ENCODE measurements at places on chromosomes 4 and X. TPM values are rescaled to one million over a fixed set of nuclear protein-coding genes. Genes with fewer than 3 reads are reported as not detected.
A peak's percentile ranks its signal among the peaks of the same experiment; 100 is the strongest.

- no peaks in the 10 kb centered on the region for H3K36me3 ChIP-seq
- peak; percentile 84 for DNase-seq
- H3K4me3 ChIP-seq = no peak overlapping the region
- no peaks in the 10 kb centered on the region for H3K4me1 ChIP-seq
- no peak overlapping the region for H3K27ac ChIP-seq
Measured at GRCh38 chrX:73855546-73855945, 292.5 kb downstream of the CHIC1 start.

DNA sequence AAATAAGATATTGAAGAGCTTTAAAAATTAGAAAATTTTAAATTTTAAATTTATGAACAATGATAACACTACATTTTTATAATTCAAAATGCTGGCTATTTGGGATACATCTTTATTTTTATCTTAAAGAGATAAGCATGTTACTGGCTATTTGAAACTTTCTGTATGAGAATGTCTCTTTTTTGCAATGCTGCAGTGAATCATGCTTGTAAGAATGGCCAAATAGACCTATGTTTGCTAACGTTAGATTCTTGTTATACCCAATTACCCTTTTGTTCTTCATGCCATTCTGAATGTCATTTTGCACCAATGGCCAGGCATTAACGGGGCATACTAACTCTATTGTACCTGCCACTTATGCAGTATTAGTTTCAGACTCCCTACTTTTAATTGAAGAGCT, 49.5 kb downstream of the SLIT2 start:
- no peak overlapping the region for H3K4me3 ChIP-seq
- no peak overlapping the region for H3K27ac ChIP-seq
- no peak for DNase-seq
- H3K4me1 ChIP-seq = no peaks in the 10 kb centered on the region

DNA sequence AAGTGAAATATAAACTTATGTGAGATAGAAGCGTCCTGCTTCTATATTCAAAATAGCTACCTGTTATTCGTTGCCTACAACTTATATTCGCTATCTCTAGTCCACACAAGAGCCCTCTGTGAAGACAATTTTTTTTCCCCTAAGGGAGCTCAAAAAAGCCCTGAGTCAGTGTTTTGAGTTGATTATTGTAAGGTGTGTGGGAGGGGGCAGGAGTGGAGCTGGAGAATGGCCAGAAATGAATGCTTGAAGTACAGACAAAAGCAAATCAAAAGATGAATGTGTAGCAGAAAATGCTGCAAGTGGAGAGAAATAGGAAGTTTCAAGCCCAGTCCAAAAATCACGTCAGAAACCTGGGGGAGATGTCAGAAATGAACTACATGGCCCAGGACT, 655.0 kb upstream of the LCORL start:
- H3K36me3 ChIP-seq = no peaks in the 10 kb centered on the region
- DNase-seq = no peak
- no peak overlapping the region for H3K4me3 ChIP-seq
- no peaks in the 10 kb centered on the region for H3K4me1 ChIP-seq

DNA sequence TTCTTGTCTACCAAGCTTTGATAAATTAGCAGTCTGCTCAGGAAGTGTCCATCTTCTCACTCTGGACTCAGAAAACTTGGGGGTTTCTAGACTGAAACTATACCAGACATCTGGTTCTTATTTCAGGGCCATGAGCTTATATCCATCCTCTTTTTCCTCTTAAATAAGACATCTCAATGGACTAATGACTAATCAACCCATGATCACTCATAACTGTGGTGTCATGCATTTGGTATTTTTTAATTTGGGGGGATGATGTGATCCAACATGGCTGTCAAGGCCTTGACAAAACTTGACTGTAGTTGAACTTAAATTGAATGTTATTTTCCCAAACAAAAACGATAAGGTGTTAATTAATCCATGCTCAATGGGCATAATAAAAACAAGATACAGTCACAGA, 87.8 kb downstream of the GPRASP3 start:
- no peak overlapping the region for H3K4me3 ChIP-seq
- no peaks in the 10 kb centered on the region for H3K4me1 ChIP-seq
- no peaks in the 10 kb centered on the region for H3K36me3 ChIP-seq
- H3K27ac ChIP-seq = no peak overlapping the region
- H3K27me3 ChIP-seq = no peaks in the 10 kb centered on the region

- H3K27ac ChIP-seq = no peak overlapping the region
- no peak for DNase-seq
- no peaks in the 10 kb centered on the region for H3K27me3 ChIP-seq
- H3K36me3 ChIP-seq = no peaks in the 10 kb centered on the region
Measured at GRCh38 chr4:71380788-71381187, 42.0 kb downstream of the SLC4A4 start.

DNA sequence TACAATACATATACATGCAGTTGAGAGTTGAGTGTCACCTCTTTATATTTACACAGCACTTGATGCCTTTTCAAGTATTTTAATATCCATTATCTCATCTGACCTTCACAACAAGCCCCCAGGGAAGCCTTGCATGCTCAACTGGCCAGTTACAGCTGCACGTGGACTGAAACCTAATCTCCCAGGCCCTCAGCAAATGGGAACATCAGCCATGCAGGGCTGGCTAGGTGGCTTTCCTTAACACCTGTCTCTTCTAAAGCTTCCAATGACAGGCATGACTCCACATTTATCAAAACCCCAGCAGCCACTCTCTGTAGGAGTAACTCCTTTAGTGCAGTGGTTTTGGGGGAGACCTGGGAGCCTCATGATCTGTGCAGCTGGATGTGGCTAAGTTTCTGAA, 56.4 kb downstream of the PHKA2 start:
- H3K27ac ChIP-seq = no peak overlapping the region
- H3K36me3 ChIP-seq = peaks cover 10% of the 10 kb centered on the region
- no peaks in the 10 kb centered on the region for H3K4me1 ChIP-seq
- no peak for DNase-seq
- no peaks in the 10 kb centered on the region for H3K27me3 ChIP-seq

DNA sequence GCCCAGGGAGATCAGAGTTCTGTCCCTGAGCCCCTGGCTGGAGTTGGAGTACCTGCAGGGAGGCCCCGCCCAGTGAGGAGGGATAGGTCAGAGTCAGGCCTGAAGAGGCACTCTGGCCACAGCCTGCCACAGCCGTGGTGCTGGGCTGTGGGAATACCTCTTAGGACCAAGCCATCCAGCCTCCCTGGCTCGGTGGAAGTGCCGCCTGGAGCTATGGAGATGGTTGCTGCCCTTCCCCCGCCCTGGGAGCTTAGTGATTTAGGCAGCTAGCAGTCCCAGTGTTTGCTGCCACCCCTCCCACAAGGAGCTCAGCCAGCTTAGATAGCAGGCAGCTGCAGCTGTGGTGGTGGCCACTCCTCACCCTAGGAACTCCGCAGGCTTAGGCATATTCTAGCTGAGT, 446.3 kb upstream of the GNPDA2 start:
- no peaks in the 10 kb centered on the region for H3K36me3 ChIP-seq
- no peaks in the 10 kb centered on the region for H3K27me3 ChIP-seq
- no peak for DNase-seq
- H3K4me1 ChIP-seq = no peaks in the 10 kb centered on the region

DNA sequence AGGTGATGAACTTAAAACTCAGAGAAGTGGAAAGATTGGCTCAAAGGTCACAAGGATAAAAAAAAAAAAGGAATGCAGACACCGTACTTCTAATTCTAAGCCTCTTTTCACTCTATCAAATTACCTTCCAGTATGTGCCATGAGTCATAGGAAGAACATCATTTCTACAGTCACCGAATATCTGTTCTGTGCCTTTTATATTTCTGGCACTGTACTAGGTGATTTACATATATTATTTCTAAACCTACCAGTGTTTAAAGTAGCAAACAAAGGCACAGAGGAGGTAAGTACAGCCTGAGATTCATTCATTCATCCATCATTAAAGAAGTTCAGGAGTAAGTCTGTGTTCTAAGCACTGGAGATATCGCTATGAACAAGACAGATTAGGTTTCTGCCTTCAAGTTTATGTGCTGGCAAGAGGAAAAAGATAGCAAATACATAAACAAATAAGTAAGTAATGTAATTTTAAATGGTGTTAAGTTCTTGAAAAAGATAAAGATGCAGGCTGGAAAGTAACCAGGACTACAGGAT, 65.3 kb downstream of the PALLD start:
- no peaks in the 10 kb centered on the region for H3K4me1 ChIP-seq
- no peak overlapping the region for H3K27ac ChIP-seq
- no peak overlapping the region for H3K4me3 ChIP-seq
- DNase-seq = no peak
- H3K27me3 ChIP-seq = no peaks in the 10 kb centered on the region

DNA sequence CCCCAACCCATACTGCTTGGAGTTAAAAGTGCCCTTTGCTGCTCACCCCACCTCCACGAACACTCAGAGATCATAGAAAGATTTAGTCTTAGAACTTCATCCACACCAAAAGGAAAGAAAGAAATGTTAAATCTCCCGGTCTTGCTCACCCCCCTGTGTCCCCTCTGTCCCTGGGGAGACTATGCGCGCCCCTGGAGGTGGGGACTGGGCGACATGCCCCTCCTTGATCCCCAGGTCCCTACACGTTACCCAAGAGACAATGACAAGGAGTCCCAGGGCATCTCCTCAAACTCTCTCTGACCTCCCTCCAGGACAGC, 620 bp downstream of the ITM2A start:
- H3K4me1 ChIP-seq = no peaks in the 10 kb centered on the region
- no peak for DNase-seq
- no peaks in the 10 kb centered on the region for H3K27me3 ChIP-seq

GRCh38 chrX:94743478-94743877, 1069.5 kb downstream of the FAM133A start:
- no peak overlapping the region for H3K27ac ChIP-seq
- no peak for DNase-seq
- H3K27me3 ChIP-seq = no peaks in the 10 kb centered on the region
- no peak overlapping the region for H3K4me3 ChIP-seq

DNA sequence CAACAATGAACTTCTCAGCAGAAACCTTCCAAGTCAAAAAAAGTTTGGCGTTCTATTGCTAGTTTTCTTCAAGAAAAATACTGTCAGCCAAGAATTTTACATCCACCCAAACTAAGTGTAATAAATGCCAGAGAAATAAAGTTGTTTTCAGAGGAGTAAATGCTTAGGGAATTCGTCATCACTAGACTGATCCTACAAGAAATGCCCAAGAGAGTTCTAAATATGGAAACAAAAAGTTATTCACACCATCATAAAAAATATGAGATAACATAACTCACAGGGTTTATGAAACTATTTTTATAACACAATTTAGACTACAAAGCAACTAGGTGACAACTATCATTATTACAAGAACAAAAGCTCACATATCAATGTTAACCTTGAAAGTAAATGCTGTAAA, 259.5 kb upstream of the GABRA2 start:
- H3K27ac ChIP-seq = no peak overlapping the region
- no peak for DNase-seq
- no peak overlapping the region for H3K4me3 ChIP-seq
- H3K4me1 ChIP-seq = no peaks in the 10 kb centered on the region
- no peaks in the 10 kb centered on the region for H3K36me3 ChIP-seq

DNA sequence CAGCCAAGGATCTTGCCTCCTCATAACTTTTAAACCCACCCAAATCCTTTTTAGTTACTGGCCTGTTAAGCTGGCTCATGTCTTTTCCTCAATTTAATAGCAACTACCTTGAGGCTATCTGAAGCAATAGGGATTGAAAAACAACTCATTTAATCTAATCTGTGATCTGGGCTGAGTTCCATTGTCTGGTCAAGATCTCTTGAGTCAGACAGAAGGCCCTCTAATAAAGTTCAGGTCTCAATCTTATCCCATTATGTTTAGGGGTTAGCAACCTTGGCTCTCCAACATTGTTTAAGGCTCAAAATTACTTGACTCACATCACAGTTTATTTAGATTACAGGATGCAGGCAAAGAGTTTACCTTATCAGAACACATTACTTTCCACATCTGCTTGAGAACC, 436.1 kb downstream of the ANKRD50 start:
- no peak overlapping the region for H3K27ac ChIP-seq
- no peak overlapping the region for H3K4me3 ChIP-seq
- DNase-seq = no peak
- H3K4me1 ChIP-seq = no peaks in the 10 kb centered on the region
- no peaks in the 10 kb centered on the region for H3K27me3 ChIP-seq

GRCh38 chr4:132333724-132334047, 815.4 kb upstream of the PCDH10 start:
- no peaks in the 10 kb centered on the region for H3K36me3 ChIP-seq
- H3K4me3 ChIP-seq = no peak overlapping the region
- H3K4me1 ChIP-seq = no peaks in the 10 kb centered on the region

DNA sequence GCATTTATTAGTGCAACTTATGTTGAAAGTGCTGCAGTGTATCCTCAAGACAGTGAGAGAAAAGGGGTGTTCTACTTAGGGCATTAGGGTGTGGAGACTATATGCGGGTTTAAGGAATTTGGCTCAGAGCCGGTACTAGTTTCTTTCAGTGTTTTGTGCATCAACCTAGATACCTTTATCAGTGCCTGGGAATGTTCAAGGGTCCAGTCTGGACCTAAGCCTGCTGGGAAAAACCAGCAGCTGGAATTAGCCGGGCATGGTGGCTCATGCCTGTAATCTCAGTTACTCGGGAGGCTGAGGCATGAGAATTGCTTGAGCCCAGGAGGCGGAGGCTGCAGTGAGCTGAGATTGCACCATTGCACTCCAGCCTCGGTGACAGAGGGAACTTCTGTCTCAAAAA, 7.4 kb downstream of the PHEX start:
- no peaks in the 10 kb centered on the region for H3K4me1 ChIP-seq
- DNase-seq = no peak
- no peak overlapping the region for H3K4me3 ChIP-seq
- no peaks in the 10 kb centered on the region for H3K36me3 ChIP-seq
- no peak overlapping the region for H3K27ac ChIP-seq
- no peaks in the 10 kb centered on the region for H3K27me3 ChIP-seq

DNA sequence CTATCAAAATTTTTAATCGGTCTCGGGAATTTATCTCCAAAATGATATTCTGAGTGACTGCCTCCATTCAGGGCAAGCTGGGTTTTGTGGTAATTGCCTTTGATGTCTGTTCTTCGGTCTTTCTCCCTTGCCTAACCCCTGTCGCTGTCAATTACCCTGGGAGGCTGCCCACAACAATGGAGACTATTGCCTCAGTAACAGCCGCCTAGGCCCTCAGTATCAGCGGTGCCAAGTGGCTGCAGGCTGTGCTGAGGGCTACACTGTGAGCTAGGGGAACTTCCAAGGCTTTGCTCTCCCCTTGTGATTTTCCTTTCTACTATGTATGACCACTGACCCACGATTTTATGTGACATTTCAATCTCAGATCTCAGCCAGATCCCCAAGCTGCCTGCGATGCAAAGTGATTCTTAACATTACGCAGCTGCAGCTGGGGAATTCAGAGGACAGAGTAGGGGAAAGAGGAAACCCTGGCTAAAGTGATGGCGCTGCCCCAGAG, 36.3 kb upstream of the REST start:
- no peak overlapping the region for H3K4me3 ChIP-seq
- H3K36me3 ChIP-seq = no peaks in the 10 kb centered on the region
- H3K4me1 ChIP-seq = peaks cover 6% of the 10 kb centered on the region
- DNase-seq = no peak

Gene PAK3
- 0.16 TPM for total RNA-seq

Gene MTNR1A
- total RNA-seq = not detected

Gene TBX22
- not detected for total RNA-seq

Gene GRIA2
- total RNA-seq = not detected

Gene LGI2
- 1.1 TPM for total RNA-seq

Gene SOWAHD
- not detected for total RNA-seq

Gene RHOXF2
- not detected for total RNA-seq

Gene RAB40AL
- not detected for total RNA-seq

Gene HTRA3
- 124 TPM for total RNA-seq

Gene SLC6A14
- total RNA-seq = not detected
